B cell (primary cell): ENCODE measurements at places on chromosomes 3 and 15. TPM values are rescaled to one million over a fixed set of nuclear protein-coding genes. Genes with fewer than 3 reads are reported as not detected.

GRCh38 chr15:63615935-63616334, 18.7 kb downstream of the FBXL22 start:
- DNase-seq: no peak

The RBPMS2 gene
- 0.32 and 0.47 TPM in 2 replicates for total RNA-seq

The RHCG gene
- not detected in 2 replicates for total RNA-seq

The UQCRC1 gene
- 98.9 and 99.9 TPM in 2 replicates for total RNA-seq

The BLM gene
- total RNA-seq: 17.4 and 17.8 TPM in 2 replicates

The TLR9 gene
- 16.0 and 21.0 TPM in 2 replicates for total RNA-seq
